Stomach (tissue), 19 donors: ENCODE measurements at places on chromosomes 4 and X. TPM values are rescaled to one million over a fixed set of nuclear protein-coding genes. Genes with fewer than 3 reads are reported as not detected.
A peak's percentile ranks its signal among the peaks of the same experiment; 100 is the strongest.

Gene NEXMIF
- total RNA-seq = 0.29 TPM

Gene MAGEA2
- total RNA-seq = not detected

Gene SRPK3
- 3.6 TPM for total RNA-seq

Gene NAA10
- 23.2 TPM for total RNA-seq

Gene CDX4
- total RNA-seq = not detected

Gene FAM184B
- not detected for total RNA-seq

Gene NXF2
- total RNA-seq = not detected

DNA sequence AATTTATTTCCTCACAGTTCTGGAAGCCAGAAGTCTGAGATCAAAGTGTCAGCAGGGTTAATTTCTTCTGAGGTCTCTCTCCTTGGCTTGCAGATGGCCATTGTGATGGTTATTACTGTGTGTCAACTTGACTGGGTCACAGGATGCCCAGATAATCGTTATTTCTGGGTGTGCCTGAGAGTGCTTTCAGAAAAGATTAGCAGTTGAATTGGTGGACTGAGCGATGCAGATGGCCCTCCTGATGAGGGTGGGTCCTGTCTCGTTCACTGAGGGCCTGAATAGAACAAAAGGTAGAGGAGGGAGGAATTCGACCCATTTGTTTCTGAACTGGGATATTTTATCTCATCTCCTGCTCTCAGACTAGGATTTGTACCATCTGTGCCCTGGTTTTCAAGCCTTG is 15.7 kb downstream of the SMIM43 start:
- no peak for DNase-seq

GRCh38 chrX:1093586-1094421 is 118.6 kb downstream of the CRLF2 start:
- DNase-seq = no peak

DNA sequence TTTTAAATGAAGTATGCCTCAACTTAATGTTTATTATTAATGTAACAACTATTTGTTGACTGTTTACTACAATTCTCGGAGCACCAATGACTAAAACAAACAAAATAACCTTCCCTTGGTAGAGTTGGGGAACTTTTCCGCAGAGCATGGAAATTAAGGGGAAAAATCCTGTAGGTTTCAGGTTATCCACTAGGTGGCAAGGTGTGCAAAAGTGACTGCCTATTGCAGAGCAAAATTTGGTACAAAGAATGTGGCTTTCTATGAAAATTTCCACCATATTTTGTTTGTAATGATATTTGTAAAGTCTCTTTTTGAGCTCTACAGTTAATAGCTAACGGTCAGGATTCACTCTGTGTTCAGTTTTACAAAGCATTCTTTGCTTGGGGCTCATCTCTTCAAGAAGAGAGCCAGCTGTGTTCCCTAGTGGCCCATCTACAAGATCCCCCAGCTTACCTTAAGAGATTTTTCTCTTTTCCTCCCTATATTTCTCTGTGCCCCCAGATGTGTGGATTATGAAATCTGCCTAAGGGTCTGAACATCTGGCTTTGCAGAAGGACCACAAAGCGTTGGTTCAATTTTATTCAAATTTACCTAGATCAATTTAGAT is 61.1 kb downstream of the FBXO8 start:
- peak; percentile 53 for DNase-seq

GRCh38 chr4:84126061-84126787 is 372.9 kb downstream of the NKX6-1 start:
- no peak for DNase-seq

GRCh38 chr4:169663402-169663801 is 43.0 kb downstream of the CLCN3 start:
- DNase-seq = no peak

- no peak for DNase-seq
Measured at GRCh38 chrX:9204560-9204959, 170.6 kb upstream of the FAM9B start.

DNA sequence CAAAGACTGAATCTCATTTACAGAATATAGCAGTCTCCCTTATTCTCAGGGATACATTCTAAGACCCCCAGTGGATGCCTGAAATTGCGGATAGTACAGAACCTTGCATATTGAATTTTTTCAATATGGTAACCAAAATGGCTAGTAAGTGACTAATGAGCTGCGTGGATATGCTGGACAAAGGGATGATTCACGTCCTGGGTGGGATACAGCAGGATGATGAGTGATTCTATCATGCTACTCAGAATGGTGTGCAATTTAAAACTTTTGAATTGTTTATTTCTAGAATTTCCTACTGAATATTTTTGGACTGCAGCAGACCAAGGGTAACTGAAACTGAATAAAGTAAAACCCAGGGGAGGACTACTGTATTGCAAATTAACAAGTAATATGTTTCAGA is 66.7 kb downstream of the STAG2 start:
- DNase-seq = no peak

DNA sequence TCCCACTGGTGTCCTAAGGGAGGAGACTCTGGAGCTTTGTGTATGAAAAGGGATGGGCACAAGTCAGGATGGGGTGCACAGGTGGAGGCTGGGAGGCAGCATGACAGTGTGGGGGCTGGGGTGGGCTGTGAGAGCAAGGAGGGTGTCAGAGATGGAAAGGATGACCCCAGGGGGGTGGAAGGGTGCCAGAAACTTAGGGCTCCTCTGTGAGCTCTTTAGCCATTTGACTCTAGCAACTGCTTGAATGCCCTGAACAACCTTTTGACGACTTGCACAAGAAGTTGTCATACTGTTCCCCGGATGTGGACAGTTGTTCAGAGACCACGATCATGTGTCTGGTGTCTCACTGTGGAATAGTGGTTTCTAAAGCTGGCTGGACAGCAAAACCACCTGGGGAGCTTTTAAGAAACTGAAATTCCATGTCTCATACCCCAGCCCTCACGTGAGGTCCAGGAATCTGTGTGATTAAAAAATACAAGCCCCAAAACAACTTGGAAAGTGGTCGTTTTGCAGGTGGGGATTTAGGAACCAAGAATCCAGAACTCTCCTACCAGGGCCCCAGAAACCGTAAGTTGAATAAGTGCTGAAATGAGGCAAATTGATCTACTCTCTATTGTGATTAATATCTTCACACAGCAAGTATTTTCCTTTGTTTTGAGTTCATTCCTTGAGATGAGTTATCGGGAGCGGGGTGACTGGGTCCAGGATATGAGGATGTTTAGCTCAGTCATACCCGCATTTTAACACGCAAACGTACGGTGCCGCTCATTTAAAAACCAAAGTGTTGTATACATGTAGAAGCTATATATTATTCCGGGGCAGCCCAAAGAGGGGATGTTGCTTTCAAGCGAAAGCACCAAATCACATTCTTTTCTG is 3.4 kb downstream of the RHOH start:
- DNase-seq = peak; percentile 58

DNA sequence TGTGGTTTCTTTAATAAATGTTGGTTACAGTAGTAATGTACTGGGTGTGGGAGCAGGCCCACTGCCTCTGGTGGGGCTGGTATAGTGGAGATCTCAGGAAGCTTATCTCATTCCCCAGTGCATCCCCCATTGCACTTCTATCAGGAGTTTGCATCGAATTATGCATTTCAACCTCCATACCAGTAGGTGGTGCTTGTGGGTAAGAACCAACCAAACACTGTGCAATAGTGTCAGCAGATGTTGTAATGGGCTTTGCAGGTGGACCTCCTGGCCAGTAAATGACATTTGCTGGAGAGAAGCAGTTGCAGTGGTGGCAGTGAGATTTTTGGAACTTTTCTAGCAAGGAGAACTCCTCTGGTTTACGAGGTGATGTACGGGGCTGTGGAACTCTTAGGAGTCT is 150.6 kb downstream of the POU3F4 start:
- DNase-seq = no peak

DNA sequence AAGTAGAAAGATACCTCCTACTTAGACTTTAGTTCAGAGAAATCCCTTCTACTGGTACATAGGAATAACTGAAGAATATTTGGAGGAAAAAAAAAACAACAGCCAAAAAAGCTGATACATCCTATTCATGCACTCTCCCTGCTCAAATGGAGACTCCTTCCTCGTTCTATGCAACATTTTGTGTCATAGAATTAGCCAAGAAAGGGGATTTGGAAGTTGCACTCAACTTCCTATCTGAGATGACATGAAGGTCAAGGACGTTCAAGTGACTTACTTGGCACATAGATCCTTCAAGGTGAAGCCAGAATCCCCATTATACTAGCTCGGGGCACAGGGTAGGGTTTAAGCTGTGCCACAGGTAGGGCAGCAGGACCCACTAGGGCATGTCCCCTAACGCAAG is 56.2 kb upstream of the S100G start:
- no peak for DNase-seq
